Gastroesophageal sphincter (tissue), 4 donors: ENCODE measurements at places on chromosomes 6 and 20. TPM values are rescaled to one million over a fixed set of nuclear protein-coding genes. Genes with fewer than 3 reads are reported as not detected.

Gene STMND1
- total RNA-seq: not detected

DNA sequence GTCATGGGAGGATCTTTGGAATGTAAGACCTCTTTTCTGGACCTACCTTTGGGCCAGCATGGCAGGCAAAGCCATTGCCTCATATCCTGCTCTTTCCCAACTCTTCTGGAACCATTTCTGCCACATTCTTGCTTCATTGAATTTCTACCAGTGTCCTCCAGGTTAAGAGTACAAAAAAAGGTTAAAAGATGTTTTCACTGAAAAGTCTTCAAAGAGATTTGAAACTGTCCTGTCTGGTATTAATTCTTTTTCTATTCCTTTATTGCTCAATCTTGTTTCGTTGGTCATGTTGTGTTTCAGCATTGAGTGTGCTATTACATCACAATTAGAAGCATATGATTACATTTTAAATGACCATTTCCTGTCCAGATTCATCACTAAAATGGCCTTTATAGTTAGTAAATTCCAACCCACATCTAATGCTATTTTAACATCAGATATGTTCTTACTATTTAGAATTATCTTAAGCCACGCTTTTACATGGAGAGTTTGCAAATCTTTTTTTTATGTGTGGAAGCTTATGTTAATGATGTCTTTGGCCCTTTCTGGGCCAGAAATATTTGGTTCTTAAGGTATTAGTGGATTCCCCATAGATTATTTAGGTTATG lies 450.9 kb downstream of the GJA1 start:
- peak; percentile 61 for ATAC-seq

Gene PDYN
- not detected for total RNA-seq

DNA sequence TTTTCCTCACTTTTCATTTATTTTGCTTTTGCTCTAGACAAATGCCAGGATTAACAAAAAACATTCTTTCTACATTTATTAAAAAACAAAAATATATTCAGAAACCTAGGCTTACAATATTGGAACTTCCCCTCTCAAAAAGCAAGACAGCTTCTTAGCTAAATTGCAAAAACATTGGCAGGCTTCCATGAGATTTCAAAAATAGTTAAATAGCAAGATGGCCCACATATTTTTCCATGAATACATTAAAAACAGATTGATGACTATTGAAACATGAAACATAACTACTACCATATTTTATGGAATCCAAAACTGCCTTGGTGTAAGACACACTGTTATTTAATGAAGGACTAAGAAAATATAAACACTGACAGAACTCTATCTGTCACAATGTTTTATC lies 92.0 kb downstream of the LY86 start:
- no peak for ATAC-seq

Gene SCRT2
- total RNA-seq: not detected

GRCh38 chr6:85644279-85644762 lies 1.6 kb upstream of the SYNCRIP start:
- no peak for ATAC-seq

DNA sequence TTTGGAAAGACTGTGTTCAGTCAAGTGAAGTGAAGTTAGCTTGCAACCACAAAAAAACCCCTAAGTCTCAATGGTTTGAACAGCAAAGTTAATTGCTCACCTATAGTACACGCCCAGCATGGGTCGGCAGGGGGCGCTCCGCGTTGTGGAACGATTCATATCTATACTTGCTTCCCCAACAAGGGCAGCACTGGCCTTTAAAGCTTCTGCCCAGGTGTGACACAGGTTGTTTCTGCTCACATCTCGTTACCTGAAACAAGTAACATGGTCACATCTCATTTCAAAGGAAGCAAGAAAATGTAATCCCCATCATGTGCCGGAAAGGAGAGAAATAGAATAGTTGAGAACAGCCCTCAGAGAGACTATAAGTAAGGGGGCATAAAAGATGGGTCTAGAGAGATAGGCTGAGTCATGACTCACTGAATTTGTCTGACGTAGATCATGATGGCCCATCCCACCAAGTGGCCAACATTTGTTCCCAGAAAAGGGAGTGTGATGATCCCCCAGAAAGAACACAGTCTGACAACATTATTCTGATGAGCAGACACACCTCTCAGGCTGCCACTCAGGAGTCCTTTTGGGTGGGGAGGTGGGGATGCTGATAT lies 29.0 kb downstream of the HNF4A start:
- ATAC-seq: peak; percentile 69

Gene RSPO3
- 68.7 TPM for total RNA-seq

Gene APCDD1L
- 1.1 TPM for total RNA-seq

Gene SLC22A2
- not detected for total RNA-seq

GRCh38 chr20:58700121-58700821 lies 7.7 kb downstream of the NPEPL1 start:
- peak; percentile 46 for ATAC-seq
